ENCODE measurements at places on chromosomes 2 and 18.

GRCh38 chr2:197377670-197378069 is 57.2 kb downstream of the SF3B1 start:
- DNase-seq, result no peak

- DNase-seq, result no peak
Observed at GRCh38 chr18:2913398-2914005, 66.7 kb downstream of the EMILIN2 start.

DNA sequence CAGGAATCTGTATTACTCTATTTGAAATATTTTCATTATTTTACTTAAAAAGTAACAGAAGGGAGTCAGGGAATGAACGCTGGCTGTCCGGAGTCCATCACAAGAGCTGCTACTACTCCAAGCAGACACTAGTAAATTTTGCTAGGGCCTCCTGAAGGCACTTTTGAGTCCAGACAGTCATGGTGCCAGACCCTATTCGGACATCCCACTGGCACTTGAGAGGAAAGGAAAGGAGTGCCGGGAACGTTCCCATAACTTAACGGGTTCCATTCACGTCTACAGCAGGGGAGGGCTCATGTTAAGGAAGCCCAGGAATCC is 563 bp upstream of the GMCL1 start:
- no peak for DNase-seq

DNA sequence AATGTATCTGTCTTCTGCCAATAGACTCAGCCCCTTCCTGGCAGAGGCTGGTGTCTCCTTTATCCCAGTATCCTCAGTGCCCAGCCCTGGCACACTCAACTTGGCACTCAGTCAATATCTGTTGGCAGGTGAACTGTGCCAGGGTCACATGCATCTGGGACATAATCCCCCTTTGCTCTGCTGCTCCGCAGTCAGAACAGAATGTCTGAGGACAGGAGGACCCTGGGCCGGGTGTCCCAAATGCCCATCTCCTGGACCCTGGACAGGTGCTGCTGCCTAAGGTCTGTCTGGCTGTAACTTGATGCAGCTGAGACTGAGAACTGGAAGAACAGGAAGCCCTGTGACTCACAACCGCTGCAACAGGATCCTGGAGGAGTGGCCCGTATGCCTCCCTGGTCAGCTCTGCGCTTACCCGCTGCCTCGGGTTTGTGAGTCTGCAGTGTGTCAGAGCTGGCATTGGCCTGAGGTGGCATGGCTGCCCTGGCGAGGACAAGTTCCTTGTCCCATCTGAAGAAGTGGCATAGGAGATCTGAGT is 11.4 kb downstream of the HK2 start:
- DNase-seq, result peak; percentile 22

GRCh38 chr2:213015387-213016165 is 135.8 kb downstream of the IKZF2 start:
- no peak for DNase-seq

GRCh38 chr2:54480025-54480424 is 23.9 kb downstream of the SPTBN1 start:
- DNase-seq, result no peak

DNA sequence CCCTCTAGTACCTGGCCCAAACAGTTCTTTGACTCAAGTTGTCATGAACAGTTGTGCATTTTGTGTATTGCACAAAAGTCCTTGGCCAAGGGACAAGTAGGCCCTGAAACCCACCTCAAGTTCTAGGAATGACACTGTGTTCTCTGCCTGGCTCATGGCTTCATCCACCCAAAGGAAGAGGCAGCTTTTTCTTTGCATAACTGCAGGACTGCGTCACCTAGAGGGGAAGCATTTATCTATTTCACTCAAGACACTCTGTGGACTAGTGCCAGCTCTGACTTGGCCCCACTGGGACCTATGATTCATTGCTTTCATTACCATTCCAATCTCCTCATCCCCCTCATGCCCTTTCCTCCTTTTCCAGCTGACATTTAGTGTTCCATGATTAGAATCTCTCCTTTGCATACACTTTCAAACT is 119.3 kb upstream of the SIX2 start:
- no peak for DNase-seq

- no peak for DNase-seq
Observed at GRCh38 chr2:62808554-62808953, 103.0 kb downstream of the EHBP1 start.

DNA sequence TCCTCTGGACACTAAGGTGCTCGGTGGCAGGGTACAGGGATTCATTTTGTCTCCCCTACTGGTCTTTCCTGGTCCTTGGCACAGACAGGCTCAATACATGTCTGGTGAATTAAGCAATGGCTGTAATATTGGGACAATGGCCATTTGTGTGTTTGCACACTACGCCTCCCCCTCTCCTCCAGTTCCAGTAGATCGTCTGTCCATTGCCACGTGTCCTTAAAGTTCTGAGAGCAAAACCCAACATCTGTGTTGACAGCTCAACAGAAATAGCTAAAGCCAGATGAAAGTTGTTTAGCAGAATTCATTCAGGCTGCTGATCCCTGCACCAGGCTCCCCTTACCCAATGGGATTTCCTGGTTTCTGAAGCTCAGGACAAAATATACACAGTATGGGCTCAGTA is 9.0 kb upstream of the FABP1 start:
- DNase-seq, result no peak

GRCh38 chr2:150944315-150944714 is 317.3 kb downstream of the RBM43 start:
- DNase-seq, result no peak

GRCh38 chr2:57450170-57450569 is 596.4 kb upstream of the VRK2 start:
- DNase-seq, result no peak

DNA sequence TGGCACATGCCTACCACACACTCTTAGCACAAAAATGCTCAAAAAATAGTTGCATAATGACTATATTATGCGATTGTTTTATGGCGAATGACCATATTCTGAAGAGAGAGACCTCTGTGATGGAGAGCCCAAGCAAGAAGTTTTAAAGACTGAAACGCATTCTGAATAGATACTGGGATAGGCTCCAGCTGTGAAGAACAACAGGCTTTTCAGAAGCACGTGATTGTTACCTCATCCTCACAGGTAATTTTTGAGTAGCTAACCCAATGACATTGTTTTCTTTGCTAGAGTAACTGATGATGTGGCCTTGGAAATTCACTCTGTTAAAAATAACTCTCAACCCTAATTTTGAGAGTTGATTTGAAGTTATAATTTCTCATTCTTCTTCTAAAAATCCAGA is 2.0 kb upstream of the DDX18 start:
- no peak for DNase-seq

DNA sequence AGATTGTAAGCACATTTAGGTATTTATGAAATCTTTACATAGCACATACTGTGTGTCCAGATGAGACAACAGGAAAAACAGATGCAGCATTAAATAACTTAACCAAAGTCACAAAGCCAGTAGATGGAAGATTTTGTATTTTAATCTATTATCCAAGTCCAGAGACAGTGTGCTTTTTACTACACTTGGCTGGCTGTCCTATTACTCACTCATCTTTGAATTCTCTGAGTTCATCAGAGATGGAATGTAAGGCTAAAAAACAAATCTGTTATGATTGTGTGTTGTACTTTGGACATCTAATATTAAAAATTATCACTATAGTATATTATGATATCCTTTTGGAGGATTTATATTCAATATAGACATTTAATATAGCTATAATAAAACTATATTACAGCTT is 1189.4 kb downstream of the DSC3 start:
- no peak for DNase-seq

DNA sequence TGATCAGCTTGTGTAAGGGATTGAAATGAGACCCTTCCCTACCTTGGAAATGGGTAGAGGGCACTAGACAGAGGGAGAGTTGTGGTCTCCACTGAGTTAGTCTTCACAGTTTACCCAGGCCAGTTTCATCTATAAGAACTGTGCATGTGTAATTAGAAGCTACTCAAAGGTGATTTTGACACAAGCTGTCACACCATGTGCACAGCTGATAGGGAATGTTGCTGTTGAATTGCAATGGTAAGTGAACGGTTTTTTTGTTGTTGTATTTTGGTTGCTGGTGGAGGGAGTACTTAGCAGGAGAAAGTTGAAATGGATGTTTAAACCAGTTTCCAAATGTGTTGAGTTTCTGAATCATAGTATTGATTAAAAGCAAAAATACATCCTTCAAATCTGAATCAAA is 168.9 kb downstream of the LCLAT1 start:
- DNase-seq, result no peak

- no peak for DNase-seq
Observed at GRCh38 chr2:192645811-192646598, 451.3 kb upstream of the TMEFF2 start.

DNA sequence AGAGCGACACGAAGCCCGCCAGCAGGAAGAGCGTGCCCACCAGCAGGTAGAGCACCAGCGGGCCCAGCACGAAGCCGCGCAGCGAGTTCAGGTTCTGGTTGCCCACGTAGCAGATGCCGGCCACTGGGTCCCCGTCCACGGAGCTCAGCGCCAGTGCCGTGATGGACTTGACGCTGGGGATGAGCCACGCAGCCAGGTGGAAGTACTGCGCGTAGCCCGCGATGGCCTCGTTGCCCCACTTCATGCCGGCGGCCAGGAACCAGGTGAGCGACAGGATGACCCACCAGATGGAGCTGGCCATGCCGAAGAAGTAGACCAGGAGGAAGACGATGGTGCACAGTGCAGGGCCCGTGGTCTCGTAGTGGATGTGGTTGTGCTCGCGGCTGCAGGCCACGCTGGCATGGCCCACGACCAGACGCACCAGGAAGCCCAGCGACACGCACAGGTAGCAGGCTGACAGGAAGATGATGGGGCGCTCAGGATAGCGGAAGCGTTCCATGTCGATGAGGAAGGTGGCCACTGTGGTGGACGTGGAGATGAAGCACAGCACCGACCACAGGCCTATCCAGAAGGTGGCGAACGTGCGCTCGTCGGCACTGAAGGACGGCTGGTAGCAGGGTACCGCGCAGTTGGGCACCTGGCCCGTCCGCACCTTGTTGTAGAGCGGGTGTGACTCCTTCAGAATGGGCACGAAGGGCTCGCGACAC is 2.1 kb downstream of the FZD5 start:
- no peak for DNase-seq

DNA sequence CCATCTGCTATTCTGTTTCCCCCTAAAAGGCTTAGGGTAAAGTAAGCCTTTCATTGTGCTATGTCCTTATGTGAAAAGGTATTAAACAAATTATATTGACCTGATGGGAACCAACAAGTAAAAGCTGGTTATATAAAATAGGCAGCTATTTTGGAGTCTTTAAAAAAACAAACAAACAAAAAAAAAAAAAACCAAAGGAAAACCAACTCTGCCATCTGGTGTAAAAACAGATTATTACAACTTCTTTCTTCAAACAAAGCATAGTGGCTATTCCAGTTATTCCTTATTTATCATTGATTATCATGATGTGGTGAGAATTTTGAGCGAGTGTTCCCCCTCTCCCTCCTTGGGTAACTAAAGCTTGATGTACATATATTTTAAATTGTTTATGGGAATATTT is 122.3 kb upstream of the FHL2 start:
- DNase-seq, result no peak

- DNase-seq, result no peak
Observed at GRCh38 chr2:44949329-44950151, 8.0 kb downstream of the SIX3 start.

GRCh38 chr2:150274108-150274507 is 213.4 kb downstream of the RND3 start:
- no peak for DNase-seq

DNA sequence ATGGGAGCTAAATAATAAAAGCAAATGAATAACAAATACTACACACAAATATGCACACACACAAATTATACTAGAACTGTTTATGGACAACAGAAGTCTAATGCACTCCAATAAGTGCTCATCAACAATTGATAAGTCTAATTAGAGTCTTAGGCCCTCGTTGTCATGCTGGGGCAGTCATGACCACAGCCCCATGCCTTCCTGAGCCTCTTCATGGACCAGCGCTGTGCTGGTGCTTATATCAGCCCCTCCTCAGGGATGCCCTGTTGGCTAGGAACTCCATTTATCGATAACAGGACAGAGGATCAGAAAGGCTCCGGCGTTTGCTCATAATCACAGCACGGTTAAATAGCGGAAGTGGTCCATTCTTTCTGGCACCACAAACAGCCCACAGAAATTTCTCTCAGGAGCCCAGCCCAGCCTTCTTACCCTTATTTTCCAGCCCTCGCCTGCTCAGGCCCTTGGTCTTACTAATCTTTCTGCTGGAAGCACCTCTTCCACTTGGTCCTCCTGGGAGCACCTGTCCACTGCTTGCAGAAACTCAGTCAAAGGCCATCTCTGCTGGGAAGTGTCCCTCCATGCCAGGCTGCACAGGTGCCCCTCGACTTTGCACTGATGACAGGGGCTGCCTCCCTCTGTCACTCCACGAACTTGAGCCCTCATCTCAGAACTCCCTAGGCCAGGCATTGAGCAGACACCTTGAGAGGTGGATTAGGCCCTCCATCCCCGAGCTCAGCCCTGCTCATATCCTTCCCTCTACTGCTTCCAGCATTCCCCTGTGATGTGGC is 500.2 kb upstream of the HS6ST1 start:
- no peak for DNase-seq

- DNase-seq, result no peak
Observed at GRCh38 chr18:31274931-31275330, 43.0 kb upstream of the DSG1 start.

- no peak for DNase-seq
Observed at GRCh38 chr18:3911413-3911812, 461.4 kb downstream of the TGIF1 start.

Data from activated CD4-positive, alpha-beta T cell treated with anti-CD3 and anti-CD28 coated beads, Interleukin-2, amount 50 U/mL, for 4 hours (primary cell).